ENCODE measurements at places on chromosomes 13 and 19. TPM values are rescaled to one million over a fixed set of nuclear protein-coding genes. Genes with fewer than 3 reads are reported as not detected.
A peak's percentile ranks its signal among the peaks of the same experiment; 100 is the strongest.

Gene NCCRP1
- total RNA-seq: not detected

Gene AKAP11
- 7.4 TPM for total RNA-seq

DNA sequence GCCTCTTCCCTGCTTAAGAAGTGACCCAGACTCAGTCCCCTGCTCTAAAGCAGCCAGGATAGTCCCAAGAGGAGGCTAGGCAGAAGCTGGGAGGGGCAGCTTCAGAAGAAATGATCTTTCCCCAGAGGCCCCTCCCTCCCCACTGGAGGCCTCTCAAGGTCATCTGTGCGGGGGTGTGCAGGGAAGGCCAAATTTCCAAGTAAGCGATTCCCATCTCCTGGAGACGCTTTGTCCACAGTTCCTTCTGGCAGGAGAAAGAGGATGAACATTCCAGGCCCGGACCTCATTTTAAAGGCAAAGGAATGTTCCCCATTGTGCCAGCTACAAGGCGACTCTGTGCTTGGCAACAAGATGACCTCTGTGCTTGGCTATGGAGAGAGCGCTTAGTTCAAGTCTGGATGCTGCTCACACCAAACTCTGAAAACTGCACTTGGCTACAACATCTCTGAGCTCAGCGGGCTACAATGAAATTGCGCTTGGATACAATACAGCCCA is 23.5 kb downstream of the COL5A3 start:
- no peak for DNase-seq

- DNase-seq: no peak
Observed at GRCh38 chr13:37701306-37701705, 102.7 kb upstream of the POSTN start.

DNA sequence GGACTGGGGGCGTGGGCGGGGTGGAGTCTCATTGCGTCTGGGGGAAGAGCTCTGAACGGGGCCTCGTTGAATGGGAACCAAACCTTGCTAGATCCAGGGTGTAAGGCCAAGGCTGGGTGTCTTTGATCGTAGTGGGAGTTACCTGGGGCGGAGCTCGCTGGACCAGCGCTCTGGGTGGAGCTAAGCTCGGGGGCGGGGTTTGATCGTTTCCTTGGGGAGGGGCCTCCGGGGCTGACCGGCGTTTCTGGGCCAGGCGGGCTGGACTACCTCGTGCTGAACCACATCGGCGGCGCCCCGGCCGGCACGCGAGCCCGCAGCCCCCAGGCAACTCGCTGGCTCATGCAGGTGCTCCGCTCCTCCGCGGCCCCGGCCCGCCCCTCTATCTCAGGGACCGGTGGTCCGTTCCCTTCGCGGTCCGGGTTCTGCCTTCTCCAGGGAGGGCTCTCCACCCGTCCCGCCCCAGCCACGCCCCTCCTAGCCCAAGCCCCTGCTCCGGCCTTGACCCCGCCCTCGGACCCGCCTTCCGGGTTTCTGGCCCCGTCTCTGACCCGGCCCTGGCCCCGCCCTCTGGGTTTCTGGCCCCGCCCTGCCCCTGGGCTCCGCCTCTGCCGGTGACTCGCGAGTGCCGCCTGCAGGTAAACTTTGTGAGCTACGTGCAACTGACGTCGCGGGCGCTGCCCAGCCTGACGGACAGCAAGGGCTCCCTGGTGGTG is 3.3 kb upstream of the RPL36 start:
- peak; percentile 81 for DNase-seq

- no peak for DNase-seq
Observed at GRCh38 chr19:48456864-48457263, 1.5 kb downstream of the KCNJ14 start.
